Activated T-helper 1 cell treated with anti-CD3 and anti-CD28 coated beads, Interleukin-12 subunit alpha, Interleukin-12 subunit beta, Interleukin-2, Interleukin-4 antibody, amounts not matched to agents 30 ng/mL and 10 ng/mL and 1 ng/mL, durations not matched to agents 14 hours and 24 hours and 36 hours (primary cell): ENCODE measurements at places on chromosomes 7 and 10.

DNA sequence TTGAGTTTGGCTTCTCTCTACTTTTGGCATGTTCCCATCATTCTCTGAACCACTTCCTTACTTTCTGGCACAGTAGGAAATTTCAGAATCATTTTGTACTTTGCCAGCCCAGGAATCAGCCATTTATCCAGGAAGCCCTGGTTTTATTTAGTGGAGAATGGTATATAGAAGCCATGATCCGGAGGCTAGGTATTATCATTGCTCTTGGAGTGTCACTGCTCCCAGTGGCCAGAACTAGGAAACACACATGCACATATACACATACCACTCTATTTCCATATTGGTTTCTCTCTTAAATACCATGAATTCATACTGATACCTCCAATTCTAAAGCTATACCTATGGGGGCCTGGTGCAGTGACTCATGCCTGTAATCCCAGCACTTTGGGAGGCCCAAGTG is 36.3 kb downstream of the SUFU start:
- peaks cover 7% of the 10 kb centered on the region for H3K4me1 ChIP-seq
- H3K27ac ChIP-seq = no peak overlapping the region
- no peak overlapping the region for H3K4me3 ChIP-seq
- no peak for DNase-seq
- H3K36me3 ChIP-seq = no peaks in the 10 kb centered on the region

- H3K4me1 ChIP-seq = no peaks in the 10 kb centered on the region
- no peaks in the 10 kb centered on the region for H3K36me3 ChIP-seq
- no peak overlapping the region for H3K27ac ChIP-seq
- no peak for DNase-seq
- H3K4me3 ChIP-seq = no peak overlapping the region
- peaks cover 4% of the 10 kb centered on the region for H3K27me3 ChIP-seq
Observed at GRCh38 chr7:78101076-78101475, 302.5 kb downstream of the PHTF2 start.

GRCh38 chr10:51675088-51675487 is 24.3 kb downstream of the CSTF2T start:
- H3K4me1 ChIP-seq = no peaks in the 10 kb centered on the region
- no peak for DNase-seq
- no peak overlapping the region for H3K27ac ChIP-seq
- H3K4me3 ChIP-seq = no peak overlapping the region
- H3K27me3 ChIP-seq = peaks cover 25% of the 10 kb centered on the region

DNA sequence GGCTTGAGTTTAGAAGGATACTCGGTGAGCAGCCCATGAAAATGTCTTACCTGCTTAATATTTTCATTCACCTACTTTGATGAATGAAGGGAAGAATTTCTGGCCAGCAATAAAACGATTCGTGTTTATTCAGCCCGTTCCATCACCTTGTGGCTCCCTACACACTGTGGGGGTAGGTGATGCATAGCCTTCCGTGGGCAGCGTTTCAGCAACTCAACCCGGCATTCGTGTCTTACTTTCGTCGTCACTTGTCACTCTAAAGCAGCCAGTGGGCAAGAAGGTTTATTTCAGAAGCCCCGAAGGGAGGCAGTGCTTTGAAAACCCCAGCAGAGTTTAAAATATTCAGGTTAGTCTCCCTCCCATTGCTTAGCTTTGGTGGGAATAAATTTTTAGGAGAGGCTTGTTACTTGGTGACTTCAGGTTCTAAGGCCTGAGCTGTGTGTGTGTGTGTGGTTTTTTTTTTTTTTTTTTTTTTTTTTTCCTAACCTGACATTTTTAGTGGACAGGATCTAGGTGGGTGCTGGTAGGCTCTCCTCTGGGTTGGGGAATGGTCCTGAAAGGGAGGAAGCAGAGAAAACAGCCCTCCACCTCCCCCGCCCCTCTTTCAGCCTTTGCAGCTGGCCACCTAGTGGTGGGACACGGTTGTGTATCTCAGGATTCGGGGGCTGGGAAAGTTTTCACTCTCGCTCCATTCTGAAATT is 1.8 kb downstream of the GRK5 start:
- H3K27me3 ChIP-seq = no peaks in the 10 kb centered on the region
- peak overlapping the region; percentile 96 for H3K27ac ChIP-seq
- peaks cover 61% of the 10 kb centered on the region for H3K4me1 ChIP-seq

- no peak overlapping the region for H3K4me3 ChIP-seq
- no peak for DNase-seq
- H3K36me3 ChIP-seq = no peaks in the 10 kb centered on the region
- no peaks in the 10 kb centered on the region for H3K4me1 ChIP-seq
- no peak overlapping the region for H3K27ac ChIP-seq
- H3K27me3 ChIP-seq = peaks cover 4% of the 10 kb centered on the region
Observed at GRCh38 chr7:73810998-73811360, 19.8 kb upstream of the CLDN4 start.

DNA sequence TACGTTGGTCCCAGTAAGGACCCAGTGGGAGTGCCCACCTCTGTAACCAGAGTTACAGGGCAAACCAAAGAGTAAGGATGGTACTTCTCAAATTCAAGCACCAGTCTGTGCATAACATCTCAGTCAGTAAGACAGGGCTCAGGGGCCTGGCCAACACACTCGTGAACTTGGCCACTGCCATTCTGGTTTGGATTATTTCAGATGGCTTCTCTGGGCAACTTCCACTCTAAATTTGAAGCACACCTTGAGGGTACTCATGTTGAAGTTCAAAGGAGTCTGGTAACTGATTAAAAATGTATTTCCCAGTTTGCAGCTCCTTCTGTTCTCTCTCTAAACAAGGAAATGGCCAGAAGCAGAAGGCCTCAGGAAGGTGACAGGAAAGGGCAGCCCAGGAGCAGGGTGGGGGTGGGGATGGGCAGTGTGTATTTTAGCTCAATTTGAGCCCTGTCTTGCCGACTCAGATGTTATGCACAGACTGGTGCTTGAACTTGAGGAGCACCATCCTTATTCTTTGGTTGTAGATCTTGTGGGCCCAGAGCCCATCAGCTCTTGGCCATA is 107.3 kb upstream of the GLI3 start:
- DNase-seq = no peak
- no peak overlapping the region for H3K27ac ChIP-seq
- H3K27me3 ChIP-seq = no peaks in the 10 kb centered on the region
- no peaks in the 10 kb centered on the region for H3K36me3 ChIP-seq

GRCh38 chr10:45000138-45000751 is 478 bp upstream of the ZNF22 start:
- peak overlapping the region; percentile 83 for H3K4me3 ChIP-seq
- peaks cover 7% of the 10 kb centered on the region for H3K27me3 ChIP-seq
- H3K36me3 ChIP-seq = peaks cover 36% of the 10 kb centered on the region
- H3K4me1 ChIP-seq = peaks cover 41% of the 10 kb centered on the region
- DNase-seq = no peak

DNA sequence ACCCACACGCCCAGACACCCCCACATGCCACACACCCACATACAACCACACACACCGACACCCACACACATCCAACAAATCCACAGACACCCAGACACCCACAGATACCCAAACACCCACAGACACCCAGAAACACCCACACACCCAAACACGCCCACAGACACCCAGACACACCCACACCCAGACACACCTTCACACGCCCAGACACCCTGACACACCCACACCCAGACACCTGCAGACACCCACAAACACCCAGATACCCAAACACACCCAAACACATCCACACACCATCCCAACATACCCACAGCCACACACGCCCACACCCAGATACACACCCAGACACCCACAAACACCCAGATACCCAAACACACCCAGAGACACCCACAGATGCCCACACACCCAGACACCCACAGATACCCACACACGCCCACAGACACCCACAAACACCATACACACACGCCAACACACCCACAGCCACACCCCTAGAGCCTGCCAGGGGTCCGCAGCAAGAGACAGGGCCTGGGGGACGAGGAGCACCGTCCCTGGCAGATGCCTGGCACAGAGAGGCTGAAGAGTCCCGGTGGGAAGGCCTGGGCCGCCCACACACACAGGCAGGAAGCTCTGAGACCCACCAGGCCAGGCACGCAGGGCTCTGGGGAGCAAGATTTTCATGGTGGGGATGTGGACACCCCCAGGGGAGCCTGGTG is 28.5 kb downstream of the CYP2W1 start:
- H3K36me3 ChIP-seq = no peaks in the 10 kb centered on the region
- H3K27ac ChIP-seq = peak overlapping the region; percentile 84
- peaks cover 7% of the 10 kb centered on the region for H3K4me1 ChIP-seq
- no peaks in the 10 kb centered on the region for H3K27me3 ChIP-seq
- H3K4me3 ChIP-seq = no peak overlapping the region
- no peak for DNase-seq

GRCh38 chr7:122831436-122831835 is 54.8 kb downstream of the CADPS2 start:
- no peaks in the 10 kb centered on the region for H3K27me3 ChIP-seq
- H3K4me1 ChIP-seq = no peaks in the 10 kb centered on the region
- no peak overlapping the region for H3K4me3 ChIP-seq
- H3K36me3 ChIP-seq = no peaks in the 10 kb centered on the region
- no peak overlapping the region for H3K27ac ChIP-seq
- DNase-seq = no peak

- H3K4me3 ChIP-seq = no peak overlapping the region
- H3K27me3 ChIP-seq = no peaks in the 10 kb centered on the region
- no peaks in the 10 kb centered on the region for H3K4me1 ChIP-seq
- DNase-seq = no peak
Observed at GRCh38 chr10:69866246-69866687, 64.6 kb downstream of the COL13A1 start.

DNA sequence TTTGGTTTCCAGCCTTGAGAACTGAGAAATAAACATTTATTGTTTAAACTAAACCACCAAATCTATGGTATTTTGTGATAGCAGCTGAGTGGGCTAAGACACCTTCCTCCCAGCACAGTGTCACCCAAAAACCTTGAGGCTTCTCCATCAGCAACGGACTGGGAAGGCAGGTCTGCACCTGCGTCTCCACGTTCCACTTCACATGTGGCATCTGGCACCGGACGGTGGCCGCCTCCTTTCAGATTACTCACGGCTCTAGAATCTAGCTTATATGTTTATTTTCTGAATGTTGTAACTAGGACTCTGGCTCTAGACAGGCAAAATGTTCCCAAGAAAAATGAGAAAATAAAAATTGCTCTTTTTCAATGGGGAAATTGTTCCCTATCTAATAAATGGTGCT is 201.0 kb downstream of the ADARB2 start:
- no peaks in the 10 kb centered on the region for H3K27me3 ChIP-seq
- no peaks in the 10 kb centered on the region for H3K36me3 ChIP-seq
- no peak for DNase-seq

DNA sequence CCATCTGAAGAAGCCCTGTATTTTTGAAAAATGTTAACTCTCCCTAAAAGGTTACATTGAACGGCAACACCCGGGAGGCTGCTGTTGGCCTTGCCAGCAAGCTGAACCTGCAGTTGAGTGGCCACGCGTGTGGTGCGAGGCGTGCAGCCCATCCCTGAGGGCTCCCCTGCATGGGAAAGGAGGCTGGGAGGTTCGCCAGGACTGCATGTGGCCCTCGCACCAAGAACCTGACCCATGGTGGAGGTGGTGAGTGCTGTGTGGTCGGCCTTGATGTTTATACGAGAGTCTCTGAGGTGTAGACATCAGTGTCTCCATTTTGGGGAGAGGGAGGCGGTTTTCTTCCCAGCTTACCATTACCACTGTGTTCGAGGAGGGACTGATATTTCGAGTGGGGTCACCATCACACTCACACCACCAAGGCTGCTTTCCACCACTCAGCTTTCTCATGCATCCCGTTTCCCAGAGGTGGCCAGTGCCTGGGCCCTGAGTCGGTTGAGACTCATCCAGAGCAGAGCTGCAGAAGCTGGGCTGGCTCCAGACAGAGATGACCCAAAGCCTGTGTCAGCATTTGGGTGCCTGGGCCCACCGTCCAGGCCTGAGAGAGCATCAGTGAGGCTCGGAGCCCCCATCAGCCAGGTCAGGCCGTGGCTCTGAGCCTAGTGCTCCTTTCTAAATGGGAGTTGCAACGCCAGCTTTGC is 222.6 kb downstream of the EBF3 start:
- H3K4me3 ChIP-seq = no peak overlapping the region
- H3K27me3 ChIP-seq = no peaks in the 10 kb centered on the region
- no peaks in the 10 kb centered on the region for H3K36me3 ChIP-seq

DNA sequence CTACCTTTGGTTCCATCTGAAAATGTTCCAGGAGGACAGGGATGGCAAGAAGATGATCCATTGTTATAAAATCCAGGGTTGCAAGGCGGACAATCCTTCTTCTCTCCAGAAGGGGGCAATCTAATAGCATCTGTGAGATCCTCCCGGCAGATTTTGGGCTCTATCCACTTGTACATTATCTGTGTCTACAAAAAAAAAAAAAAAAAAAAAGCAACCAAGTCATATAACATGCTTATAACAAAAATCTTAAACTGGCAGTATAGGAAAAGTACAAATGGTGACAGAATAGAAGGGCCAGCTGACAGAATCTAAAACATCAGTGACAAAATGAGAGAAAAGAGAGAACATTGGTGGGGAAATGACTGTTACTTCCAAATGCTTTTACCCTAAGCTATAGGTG is 132.7 kb downstream of the ELAPOR2 start:
- H3K27me3 ChIP-seq = peaks cover 6% of the 10 kb centered on the region
- no peak overlapping the region for H3K27ac ChIP-seq
- no peak for DNase-seq
- H3K36me3 ChIP-seq = no peaks in the 10 kb centered on the region
- no peak overlapping the region for H3K4me3 ChIP-seq
- no peaks in the 10 kb centered on the region for H3K4me1 ChIP-seq

DNA sequence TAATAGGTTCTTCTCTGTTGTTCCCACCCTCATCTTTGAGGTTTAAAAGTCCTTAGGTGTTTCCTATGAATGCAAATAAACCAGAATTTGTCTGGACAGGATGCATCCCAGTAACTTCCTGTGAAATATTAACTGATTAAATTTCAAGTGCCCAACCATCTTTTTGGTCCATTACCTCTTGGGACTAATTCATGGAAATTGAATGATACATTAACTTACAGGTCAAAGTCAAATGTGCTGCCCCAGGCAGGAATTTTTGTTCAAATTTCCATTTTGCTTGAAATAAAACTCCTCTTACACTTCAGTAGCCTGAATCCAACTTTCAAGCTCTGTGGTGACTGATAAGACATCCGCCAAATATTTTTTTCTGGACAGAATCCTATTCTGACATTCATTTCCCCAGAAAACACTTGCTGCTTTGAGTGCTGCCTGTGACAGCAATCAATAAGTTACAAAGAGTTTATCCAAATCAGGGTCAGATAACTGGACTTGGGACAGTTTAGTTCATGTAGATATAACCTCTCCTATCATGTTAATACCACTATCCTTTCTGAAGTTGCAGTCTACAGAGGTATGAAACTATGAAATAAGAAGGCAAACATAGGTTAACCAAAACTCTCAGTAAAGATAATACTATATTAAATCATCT is 383.5 kb downstream of the POM121L12 start:
- H3K4me3 ChIP-seq = no peak overlapping the region
- no peaks in the 10 kb centered on the region for H3K27me3 ChIP-seq
- H3K27ac ChIP-seq = no peak overlapping the region

DNA sequence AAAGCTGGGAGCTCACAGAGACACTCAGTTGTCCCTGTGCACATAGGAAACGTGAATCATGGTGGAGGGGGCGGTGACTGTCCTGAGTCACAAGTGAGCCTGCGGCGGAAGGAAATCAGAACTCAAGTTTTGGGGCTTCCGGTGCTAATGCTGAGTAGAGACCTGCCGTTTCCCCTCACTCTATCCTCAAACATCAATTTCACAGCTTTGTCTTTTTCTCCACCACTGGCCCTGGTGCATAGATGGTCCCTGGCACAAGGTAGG is 21.9 kb downstream of the ADCYAP1R1 start:
- H3K27ac ChIP-seq = no peak overlapping the region
- no peak for DNase-seq
- H3K36me3 ChIP-seq = no peaks in the 10 kb centered on the region
- H3K27me3 ChIP-seq = peaks cover 3% of the 10 kb centered on the region

GRCh38 chr10:7567911-7568620 is 98.7 kb downstream of the ITIH5 start:
- no peaks in the 10 kb centered on the region for H3K27me3 ChIP-seq
- H3K4me1 ChIP-seq = no peaks in the 10 kb centered on the region
- no peak for DNase-seq
- no peaks in the 10 kb centered on the region for H3K36me3 ChIP-seq
- no peak overlapping the region for H3K27ac ChIP-seq
